ENCODE measurements at places on chromosomes 5 and 9. TPM values are rescaled to one million over a fixed set of nuclear protein-coding genes. Genes with fewer than 3 reads are reported as not detected.

The ADAMTS13 gene
- 0.94 TPM for total RNA-seq

GRCh38 chr5:92641031-92641962, 939.7 kb downstream of the NR2F1-AS1 start:
- no peak overlapping the region for H3K27ac ChIP-seq
- no peak for DNase-seq
- no peaks in the 10 kb centered on the region for H3K36me3 ChIP-seq
- H3K4me3 ChIP-seq, result no peak overlapping the region
- no peaks in the 10 kb centered on the region for H3K4me1 ChIP-seq
- no peaks in the 10 kb centered on the region for H3K27me3 ChIP-seq

The TAF11L10 gene
- not detected for total RNA-seq

GRCh38 chr9:12425878-12426864, 267.0 kb upstream of the TYRP1 start:
- no peak overlapping the region for H3K4me3 ChIP-seq
- H3K27me3 ChIP-seq, result no peaks in the 10 kb centered on the region
- H3K27ac ChIP-seq, result no peak overlapping the region
- no peak for DNase-seq

The GRIN3A gene
- total RNA-seq, result 0.14 TPM

GRCh38 chr5:129747572-129748407, at the start of gene MINAR2:
TSS of gene MINAR2 (plus strand) at chr5:129748094. CDS start at chr5:129748191, 97 bp downstream.
- no peaks in the 10 kb centered on the region for H3K27me3 ChIP-seq
- no peak within 1 kb of the TSS for H3K4me3 ChIP-seq
- no peaks in the 10 kb centered on the region for H3K4me1 ChIP-seq
- no peak for DNase-seq
- H3K36me3 ChIP-seq, result no peaks in the 10 kb centered on the region
- H3K27ac ChIP-seq, result no peak within 1 kb of the TSS

DNA sequence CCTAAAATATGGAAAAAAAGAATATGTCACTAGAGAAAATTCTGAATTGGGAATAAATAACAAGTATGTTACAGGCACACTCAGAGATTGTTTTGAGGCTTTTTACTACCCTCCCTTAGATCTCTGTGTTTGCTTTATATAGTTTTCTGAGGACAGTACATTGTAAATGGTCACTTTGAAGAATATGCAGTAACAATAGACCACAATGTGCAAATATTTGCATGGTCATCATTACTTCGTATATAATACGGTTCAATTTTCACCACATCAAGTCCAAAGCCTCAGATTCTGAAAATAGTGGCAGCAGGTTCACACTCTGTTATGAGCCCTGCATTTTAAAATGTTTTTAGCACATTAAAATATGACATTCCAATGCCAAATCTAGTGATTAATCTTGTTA, 238.6 kb downstream of the ADAMTS6 start:
- no peak for DNase-seq
- no peaks in the 10 kb centered on the region for H3K36me3 ChIP-seq
- H3K27ac ChIP-seq, result no peak overlapping the region
- H3K4me1 ChIP-seq, result no peaks in the 10 kb centered on the region
- H3K4me3 ChIP-seq, result no peak overlapping the region

All from thymus (tissue), 14 donors.